ENCODE measurements at places on chromosomes 13 and 19.

DNA sequence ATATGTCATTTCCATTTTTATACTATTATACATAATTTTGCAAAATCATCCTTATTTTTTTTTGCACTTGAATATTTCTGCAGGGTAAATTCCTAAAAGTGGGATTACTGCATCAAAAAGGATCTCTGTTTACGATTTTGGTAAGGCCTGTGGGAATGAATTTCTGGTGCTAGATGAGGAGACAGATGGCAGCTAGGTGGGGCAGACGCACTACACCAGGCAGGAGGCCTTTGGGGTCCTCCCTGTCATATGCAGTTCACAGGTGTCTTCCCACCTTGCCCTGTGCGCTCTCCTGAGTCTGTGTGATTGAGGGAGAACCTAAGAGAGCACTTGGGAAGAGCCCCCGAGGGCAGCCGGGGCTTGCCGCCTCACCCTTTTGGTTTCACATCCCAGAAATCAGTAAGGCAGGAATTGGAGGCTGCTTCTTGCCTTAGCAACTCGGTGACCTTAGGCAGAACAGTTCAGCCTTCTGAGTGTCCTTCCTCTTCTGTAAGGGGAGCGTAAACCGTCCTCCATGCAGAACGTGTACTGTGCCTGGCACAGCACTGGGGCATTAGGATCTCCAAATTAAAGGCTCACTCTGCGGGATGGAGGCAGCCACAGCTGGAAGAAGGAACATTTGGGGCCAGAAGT lies 13.4 kb upstream of the GJB2 start:
- DNase-seq, result no peak

- DNase-seq, result no peak
Measured at GRCh38 chr13:62920159-62920558, 1504.5 kb upstream of the PCDH20 start.

DNA sequence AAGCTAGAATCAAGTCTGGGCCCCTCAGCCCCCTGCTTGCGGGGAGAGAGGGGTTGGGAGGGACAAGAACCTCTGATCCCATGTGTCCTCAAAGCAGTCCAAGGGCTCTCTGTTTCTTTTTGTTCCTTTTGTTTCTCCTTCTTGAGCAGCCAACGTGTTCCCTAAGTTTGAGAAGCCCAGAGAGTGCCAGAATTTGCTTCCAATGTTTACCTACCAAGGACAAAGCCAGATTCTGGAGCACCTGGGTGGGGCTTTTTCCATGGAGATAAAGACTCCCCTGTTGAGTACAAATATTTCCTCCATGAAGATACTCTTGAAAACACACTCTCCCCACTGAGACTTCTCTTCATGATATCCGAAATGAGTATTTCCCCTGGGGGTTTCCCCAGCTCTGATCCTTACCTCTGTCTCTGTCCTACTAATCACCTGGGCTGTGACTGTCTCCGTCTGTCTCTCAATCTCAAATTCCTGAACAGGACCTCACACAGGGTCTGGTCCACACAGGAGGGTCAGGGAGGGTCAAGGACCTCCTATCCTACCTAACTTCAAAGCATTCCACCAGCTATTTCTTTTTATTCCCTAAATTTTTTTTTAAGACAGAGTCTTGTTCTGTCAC lies 27.4 kb downstream of the CD177 start:
- no peak for DNase-seq

DNA sequence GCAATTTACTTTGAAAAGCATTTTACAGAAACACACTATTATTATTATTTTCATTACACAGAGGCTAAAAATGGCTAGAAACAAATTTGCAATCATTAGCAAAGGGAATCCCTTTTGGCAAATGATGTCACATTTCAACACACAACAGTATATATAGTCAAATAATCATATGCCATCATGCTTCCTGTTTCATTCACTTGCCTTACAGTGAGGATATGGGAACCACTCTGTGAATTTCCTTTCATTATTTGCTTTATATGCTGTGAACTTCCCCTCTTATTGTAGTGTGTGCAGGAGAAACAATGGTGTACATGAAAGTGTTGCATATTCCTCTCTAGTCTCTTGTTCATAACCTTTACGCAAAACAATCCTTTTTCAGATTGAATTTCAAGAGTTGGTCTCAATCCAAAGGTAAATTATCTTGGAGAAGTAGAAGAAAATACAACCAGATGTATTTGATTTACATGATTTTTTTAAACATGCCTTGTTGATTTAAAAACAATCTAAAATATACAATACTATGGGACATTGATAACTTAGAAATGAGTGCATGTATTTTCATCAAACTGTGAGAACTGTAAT lies 657.3 kb downstream of the EFNB2 start:
- DNase-seq, result no peak

- peak; percentile 85 for DNase-seq
Measured at GRCh38 chr19:34712395-34713261, 21.4 kb upstream of the ZNF181 start.

DNA sequence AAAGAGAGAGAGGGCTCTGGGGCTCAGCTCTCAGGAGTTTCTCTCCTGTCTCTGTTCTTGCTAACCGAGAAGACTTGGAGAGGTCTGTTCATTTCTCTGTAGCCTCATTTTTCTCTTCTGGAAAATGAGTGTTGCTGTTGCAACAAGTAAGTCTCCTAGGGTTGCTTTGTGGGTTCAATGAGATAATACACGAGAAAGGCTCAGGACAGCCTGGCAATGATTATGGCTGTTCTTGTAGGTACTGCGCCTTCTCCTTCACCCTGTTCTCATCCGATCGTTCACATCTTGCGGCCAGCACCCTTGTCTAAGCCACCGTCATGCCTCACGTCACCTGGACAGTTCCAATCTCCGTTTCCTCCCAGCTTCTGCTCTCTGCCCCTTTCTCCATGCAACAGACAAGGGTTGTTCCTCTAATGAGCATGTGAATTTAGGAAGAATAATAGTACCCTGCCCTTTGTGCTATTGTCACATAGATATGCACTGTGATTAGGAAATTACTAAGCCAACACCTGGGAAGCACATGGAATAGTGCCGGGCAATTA lies 4.2 kb downstream of the C5AR1 start:
- DNase-seq, result no peak

GRCh38 chr19:50330365-50331078 lies 1.3 kb upstream of the KCNC3 start:
- peak; percentile 75 for DNase-seq

- peak; percentile 94 for DNase-seq
Measured at GRCh38 chr19:3224346-3225168, at the start of gene CELF5. Gene CELF5, plus strand, starts transcription at chr19:3224661. Its CDS starts 79 bp downstream, at chr19:3224740.

DNA sequence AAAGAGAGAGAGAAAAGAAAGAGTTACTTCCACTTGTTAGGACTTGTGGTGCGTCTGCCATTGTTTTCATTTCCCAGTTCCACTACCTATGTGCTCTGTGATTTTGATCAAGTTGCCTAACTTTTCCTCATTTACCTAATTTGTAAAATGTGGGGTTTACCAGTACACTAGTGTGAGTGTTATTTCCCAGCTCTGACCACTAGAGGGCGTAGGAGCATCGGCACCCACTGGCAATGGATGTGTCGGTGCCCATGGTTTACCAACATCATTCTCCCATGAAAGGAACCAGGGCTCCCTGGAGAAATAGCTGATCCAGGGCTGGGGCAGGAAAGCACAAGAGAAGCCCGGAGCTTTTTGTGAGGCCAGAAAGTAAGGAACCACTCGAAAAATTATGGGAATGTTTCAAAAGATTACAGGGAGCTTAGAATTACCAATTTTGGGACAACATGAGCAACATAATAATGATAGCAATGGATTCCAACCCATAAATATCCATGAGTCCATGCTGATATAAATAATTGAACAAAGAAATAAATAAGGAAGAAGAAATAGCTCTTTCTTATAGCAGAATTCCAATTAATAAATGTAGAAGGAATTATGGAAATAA lies 15.1 kb upstream of the CEACAM4 start:
- peak; percentile 86 for DNase-seq

DNA sequence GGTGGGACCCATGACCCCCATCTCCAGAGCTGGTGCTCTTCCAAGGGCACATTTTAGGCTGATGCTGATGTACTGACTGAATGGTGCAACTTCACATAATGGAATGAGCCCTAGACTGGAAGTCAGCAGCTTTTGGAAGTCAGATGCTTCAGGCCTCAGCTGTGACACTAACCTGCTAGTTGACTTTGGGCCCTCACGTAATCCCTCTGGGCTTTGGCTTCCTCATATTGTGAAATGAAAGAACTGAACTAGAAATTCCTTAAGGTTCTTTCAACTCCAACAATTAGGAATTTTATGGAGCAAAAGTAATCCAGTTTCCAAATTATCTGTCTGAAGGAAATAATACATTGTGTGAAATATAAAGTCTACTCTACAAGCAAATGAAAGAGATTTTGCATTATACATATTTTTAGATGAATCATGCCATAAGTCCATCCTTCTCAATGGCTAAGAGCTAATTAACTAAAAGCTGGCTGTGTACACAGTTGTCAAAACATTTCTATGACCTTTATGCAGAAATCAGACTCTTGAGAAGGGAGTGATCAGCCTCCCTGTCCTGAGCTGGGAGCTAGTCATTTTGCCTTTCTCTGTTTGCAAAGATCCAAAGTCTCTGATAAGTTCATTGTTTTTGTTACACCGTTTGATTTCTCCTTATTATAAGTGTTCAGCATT lies 204.2 kb downstream of the DCLK1 start:
- no peak for DNase-seq

GRCh38 chr13:74191410-74191809 lies 57.2 kb upstream of the KLF12 start:
- no peak for DNase-seq

DNA sequence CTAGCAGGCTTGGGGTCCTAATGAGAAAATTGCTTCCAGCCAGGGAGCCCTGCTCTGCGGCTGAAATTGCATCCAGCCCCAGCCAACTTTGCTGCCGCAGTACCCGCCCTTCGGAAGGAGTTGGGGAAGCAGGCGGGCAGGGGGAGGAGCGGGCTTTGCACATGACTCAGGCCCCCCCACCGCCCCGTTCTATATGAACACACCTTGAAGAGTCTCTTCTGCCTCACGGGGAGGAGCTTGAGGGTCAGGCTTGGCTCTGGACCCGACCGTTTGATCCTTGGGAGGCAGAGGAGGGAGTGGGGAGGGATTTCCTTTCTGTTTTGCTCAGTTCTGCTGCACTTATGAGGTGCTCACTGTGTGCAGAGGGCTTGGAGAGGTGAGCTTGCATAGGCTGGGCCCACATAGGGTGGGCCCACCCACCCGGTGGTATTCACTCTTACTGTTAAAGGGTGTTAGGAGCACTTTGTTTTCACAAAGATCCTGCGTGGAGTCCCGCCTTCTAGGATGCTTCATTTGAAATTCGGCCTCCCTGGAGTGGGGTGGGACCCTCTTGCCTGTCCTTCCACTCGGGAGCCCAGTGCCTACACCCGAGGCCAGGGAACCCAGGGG lies 46.5 kb downstream of the LYL1 start:
- DNase-seq, result peak; percentile 84

GRCh38 chr19:48608798-48609263 lies 2.3 kb downstream of the SPACA4 start:
- DNase-seq, result peak; percentile 63

GRCh38 chr13:92954746-92955145 lies 271.9 kb upstream of the GPC6 start:
- no peak for DNase-seq

- DNase-seq, result no peak
Measured at GRCh38 chr13:74945637-74946036, 536.3 kb downstream of the TBC1D4 start.

DNA sequence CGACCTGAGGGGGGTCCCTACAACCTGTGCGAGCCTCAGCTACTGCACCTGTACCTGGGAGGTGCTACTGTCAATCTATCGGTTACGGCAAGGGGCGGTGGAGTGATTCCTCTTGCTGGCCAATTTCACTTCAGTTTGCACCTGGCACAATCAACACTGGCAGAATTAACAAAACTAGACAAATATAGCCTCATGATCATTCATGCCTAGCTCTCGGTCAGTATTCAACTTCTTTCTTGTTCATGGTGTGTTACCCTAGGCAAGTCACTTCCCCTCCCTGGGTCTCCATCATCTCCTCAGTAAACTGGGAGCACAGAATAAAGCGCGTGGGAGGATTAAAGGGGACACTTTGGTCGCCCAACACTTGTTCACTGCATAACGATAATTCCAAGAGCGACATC lies 618 bp downstream of the HAUS8 start:
- no peak for DNase-seq
